ENCODE measurements at places on chromosomes 3 and 15. TPM values are rescaled to one million over a fixed set of nuclear protein-coding genes. Genes with fewer than 3 reads are reported as not detected.

Gene ZNF774
- polyA plus RNA-seq = 5.3 TPM

Gene UBAP1L
- 8.7 TPM for polyA plus RNA-seq

Gene LINGO1
- 13.2 TPM for polyA plus RNA-seq

DNA sequence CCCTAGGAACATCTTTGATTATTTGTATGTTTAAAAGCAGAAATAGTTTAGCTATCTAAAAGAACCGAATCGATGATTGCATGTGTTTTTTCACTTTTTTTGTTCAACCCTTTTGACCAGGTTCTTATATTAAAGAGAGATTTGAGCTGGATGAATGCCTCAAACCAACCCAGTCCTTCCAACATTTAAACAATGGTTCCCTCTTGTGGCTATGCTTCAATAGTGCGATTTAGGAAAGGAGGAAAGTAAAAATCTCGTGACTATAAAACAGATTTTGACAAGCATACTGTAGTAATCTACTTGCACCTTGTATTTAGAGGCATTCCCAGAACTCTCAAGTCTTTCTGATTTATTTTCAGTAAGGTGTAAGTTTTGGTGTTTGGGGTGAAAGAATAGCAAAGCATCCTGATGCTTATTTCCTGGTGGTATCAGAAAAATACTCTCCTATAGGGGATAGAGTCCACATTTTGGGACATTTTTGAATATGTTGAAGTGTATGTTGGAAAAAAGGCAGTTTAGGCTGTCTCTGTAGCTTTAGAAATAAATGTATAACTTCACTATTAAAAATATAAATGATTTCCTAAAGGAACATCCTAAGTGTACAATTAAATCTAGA is 159.6 kb upstream of the KCNH8 start:
- DNase-seq = peak; percentile 12

DNA sequence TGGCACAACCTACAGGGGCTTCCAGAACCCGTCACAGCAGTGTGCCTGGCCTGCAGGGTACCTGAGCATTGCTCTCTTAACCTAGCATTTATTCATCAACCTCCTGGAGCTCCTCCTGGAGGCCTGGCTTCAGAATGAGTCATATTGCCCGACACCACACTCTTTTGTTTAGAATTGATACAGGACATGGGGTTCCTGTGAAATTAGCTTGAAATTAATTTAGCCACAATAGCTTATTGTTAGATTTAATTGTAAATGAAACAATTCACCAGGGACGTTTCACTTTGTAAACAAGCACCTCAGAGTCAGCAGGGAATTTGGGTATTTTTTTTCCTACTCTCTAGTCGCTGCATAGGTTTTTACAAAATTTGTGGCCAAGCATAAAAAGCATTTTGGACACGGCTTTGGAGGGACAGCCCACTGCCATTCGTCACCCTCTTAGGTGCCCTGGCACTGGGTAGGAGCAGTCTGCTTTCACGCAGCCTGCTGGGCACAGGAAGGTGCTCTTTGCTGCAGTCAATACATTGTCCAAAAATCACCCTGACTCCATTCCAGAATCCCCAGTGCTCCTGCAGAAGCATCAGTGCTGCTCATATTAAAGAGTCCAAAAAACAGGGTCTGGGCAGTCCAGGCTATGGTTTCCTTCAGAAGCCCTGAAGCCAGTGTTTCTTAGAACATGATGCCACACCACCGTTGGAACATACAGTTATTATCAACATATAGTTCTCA is 60.8 kb upstream of the MEF2A start:
- DNase-seq = no peak

GRCh38 chr3:105984837-105985236 is 116.0 kb upstream of the CBLB start:
- DNase-seq = no peak

DNA sequence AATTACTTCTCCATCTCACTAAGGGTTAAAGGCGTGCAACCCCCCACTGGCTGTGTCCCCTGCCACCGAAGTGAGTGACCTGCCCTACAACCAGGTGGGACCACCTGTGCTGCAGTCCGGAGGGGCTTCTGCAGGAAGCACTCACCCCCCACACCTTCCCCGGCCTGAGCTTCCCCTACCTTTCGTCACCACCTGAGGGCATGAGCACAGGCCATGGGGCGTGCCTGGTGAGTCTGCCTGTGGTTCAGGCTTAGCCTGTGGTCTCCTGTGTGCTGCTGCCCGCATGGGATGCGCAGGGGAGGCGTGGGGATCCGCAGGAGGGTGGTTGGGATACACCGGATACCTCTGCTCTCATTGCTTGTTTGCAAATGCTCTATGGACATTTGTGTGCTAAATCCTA is 46.0 kb downstream of the KLHL25 start:
- no peak for DNase-seq

GRCh38 chr3:87727783-87728182 is 331.0 kb downstream of the CGGBP1 start:
- DNase-seq = no peak

DNA sequence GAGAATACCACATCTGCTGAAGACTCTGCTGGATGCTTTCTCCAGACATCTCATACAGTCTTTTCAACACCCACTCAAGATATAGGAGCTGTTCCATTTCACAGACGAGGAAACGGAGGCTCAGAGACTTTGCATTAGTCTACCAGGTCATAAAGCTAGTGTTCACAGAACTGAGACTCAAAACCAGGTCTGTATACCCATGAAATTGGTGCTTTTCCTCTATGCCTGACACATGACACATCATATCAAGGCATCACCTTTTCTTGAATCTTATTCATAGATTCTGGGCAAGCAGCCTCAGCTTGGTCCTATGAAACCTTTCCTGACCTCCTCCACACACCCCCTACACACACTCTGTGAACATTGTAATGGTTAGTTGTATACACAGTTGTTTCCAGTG is 101.2 kb downstream of the LPP start:
- no peak for DNase-seq

DNA sequence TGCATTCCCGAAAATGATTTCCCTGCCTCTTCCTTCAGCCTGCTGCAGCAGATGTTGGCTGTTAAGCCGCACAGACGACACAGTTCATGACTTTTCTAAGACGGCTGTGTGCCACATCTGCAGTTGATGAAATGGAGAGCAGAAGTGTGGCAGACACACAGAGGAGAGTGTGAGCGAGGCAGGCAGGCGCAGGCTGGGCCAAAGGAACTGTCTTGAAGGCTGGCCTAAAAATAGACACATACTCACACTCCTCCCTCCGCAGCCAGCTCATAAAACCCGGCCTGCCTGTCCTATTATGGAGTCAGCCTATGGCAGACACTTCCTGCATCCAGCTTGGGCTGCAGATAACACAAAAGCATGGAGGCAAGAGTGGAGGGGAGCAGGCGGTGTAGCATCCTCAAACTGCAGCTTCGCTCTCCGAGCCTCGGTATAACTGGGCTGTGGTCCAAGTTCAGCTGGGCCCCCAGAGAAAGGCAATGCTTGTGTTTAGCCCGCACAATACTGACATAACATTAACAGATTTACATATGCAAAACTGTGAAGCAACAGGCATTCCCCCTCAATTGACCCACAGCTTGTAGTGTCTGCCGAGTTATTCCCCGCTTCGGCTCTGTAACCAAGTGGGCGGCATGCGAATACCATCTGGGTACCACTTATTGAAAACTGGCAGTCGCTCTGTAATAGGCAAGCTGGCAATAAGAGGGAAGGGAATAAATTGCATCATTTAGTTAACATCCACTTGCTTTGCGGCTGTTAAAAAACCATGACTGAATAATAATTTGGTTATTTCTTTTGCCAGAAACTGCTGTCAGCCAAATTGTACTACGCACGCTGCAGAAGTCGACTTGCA is 40.8 kb downstream of the FOXP1 start:
- DNase-seq = peak; percentile 59

DNA sequence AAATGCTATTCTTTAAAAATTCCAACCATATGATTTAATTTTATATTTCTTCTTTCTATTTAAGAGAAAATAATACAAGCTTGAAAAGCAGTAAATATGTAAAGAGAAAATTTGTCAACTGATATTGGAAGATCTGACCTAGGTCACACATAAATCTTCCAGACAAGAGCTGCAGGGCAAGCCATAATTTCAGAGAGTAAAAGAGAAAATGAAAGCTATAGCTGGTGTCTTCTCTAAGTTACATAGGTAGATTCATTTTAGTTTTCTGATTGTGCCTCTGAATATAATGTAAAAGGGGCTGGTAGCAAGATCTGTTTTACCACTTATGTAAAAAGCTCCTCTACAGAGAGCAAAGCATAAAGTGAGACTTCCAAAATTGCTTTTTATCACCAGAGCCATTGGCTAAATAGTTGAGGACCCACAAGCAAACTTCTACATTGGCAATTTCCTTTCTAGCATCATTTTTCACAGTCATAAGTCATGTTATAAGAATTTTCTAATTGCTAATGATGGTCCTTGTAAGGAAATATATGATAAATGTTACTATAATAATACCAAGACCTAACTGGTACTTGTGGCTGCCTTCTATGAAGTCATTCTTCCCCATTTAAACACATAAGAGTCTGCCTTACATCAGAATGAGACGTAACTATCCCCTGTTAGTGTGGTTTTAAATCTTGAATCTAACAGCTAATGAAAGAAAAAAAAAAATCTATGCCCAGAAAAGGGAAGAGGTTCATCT is 80.8 kb upstream of the SKOR1 start:
- no peak for DNase-seq

- DNase-seq = no peak
Measured at GRCh38 chr15:87566236-87566635, 690.3 kb downstream of the NTRK3 start.

DNA sequence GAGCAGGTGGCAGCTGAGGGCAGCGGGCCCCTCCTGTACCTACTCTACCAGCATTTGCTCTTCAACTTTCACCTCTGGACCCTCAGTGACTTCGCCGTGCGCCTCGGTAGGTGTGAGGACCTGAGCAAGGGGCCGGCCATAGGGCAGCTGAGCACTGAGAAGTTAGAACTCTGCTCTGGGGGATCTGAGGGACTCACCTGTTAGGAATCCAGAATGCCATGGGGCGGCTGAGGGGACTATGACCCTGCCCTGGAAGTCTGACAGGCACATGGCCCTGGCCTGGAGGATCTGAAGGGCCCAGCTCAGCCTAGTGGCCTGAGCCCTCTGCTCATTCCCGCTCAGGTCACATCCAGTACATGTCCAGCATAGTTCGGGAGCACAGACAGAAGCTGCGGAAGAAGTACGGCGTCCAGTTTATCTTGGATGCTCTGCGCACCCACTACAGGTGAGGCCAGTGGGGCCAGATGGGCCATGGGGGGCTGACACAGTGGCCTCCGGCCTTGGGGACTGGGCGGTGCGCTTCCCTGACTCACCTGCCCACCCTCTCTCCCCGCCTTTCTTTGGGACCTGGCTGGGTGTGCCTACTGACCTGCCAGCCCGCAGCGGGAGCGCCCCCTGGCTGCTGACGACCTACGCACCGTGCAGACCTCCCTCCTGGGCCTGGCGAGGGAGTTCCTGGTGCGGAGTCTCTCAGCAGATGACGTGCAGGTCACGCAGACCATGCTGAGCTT is 18.8 kb downstream of the NBEAL2 start:
- no peak for DNase-seq

GRCh38 chr3:168094877-168095610 is 680 bp downstream of the GOLIM4 start:
- DNase-seq = no peak

GRCh38 chr3:144437989-144438388 is 466.4 kb downstream of the DIPK2A start:
- no peak for DNase-seq

- no peak for DNase-seq
Measured at GRCh38 chr3:13770170-13771169, 109.4 kb downstream of the WNT7A start.

DNA sequence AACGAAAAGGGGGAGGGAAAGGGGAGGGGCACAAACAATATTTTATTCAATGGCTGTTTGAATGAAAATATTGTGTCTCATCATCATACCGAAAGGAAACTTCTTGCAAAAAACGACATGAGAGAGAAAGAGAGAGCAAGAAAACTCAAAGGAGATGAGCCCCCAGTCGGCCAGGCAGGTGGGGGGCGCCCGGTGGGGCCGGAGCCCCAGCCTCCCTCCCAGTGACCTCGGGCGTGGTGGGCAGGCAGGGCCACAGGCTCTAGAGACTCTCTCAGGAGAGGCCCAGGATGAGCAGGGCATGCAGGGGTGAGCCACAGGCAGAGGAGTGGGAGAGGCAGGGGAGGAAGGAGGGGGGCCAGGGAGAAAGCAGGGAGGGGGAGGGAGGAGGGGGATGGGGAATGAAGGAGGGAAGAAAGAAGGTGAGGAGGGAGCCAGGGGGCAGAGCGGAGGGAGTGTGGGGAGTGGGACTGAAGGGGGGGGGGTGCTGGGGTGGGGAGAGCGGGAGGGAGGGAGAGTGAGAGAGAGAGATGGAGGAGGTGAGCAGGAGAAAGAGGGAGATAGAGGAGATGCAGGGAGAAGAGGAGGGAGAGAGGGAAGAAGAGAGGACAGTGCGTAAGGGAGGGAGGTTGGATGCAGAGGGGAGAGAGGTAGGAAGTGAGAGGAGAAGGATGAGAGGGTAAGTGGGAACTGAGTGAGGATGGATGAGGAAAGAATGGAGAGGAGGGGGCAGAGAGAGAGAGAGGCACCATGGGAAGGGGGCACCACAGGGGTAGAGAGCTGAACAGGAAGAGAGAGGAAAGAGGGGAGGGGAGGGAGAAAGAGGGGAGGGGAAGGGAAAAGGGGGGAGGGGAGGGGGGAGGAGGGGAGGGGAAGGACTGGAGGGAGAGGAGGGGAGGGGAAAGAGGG is 14.1 kb upstream of the TMEM115 start:
- DNase-seq = no peak
